ENCODE measurements at places on chromosomes 1 and 21. TPM values are rescaled to one million over a fixed set of nuclear protein-coding genes. Genes with fewer than 3 reads are reported as not detected.

Gene EFNA4
- 27.2 TPM for total RNA-seq

Gene RSPH1
- total RNA-seq: 6.9 TPM

Gene FMO4
- total RNA-seq: 5.7 TPM

Gene PDE4B
- total RNA-seq: 5.7 TPM

Gene LPAR3
- 3.6 TPM for total RNA-seq

Gene TMEM81
- 2.4 TPM for total RNA-seq

GRCh38 chr1:220432408-220432807 is 95.5 kb upstream of the MARK1 start:
- no peaks in the 10 kb centered on the region for H3K36me3 ChIP-seq
- no peak for DNase-seq
- H3K4me3 ChIP-seq: no peak overlapping the region
- H3K27me3 ChIP-seq: no peaks in the 10 kb centered on the region
- H3K4me1 ChIP-seq: no peaks in the 10 kb centered on the region

DNA sequence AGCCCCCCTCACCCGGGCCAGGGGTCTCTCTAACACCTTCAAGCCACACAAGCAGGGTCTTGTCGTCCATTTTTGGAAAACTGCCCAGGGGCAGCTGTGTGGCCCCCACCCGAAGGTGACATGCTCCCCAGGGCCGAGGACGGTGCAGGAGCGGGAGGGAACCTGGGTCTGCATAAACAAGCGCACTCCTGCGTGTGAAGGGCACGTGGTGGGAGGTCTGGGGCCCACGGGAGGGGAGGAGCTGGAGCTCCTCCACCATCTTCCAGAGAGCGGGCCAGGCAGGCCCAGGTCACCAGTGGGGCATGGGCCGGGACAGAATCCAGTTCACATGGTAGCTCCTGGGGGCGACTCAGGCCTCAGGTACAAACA is 16.5 kb downstream of the CFAP74 start:
- no peak for DNase-seq
- H3K4me1 ChIP-seq: no peaks in the 10 kb centered on the region
- no peaks in the 10 kb centered on the region for H3K27me3 ChIP-seq

DNA sequence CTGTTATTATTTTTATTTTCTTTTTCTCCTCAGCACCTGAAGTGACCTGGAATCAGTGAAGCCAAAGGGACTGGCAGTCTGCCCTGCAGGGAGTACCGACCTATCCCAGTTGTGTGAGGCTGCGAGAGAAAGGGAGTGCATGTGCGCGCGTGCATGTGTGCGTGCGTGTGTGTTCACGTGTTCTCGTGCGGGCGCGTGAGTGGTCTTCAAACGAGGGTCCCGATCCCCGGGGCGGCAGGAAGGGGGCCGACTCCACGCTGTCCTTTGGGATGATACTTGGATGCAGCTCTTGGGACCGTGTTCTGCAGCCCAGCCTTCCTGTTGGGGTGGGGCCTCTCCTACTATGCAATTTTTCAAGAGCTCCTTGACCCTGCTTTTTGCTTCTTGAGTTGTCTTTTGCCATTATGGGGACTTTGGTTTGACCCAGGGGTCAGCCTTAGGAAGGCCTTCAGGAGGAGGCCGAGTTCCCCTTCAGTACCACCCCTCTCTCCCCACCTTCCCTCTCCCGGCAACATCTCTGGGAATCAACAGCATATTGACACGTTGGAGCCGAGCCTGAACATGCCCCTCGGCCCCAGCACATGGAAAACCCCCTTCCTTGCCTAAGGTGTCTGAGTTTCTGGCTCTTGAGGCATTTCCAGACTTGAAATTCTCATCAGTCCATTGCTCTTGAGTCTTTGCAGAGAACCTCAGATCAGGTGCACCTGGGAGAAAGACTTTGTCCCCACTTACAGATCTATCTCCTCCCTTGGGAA is 123.3 kb downstream of the PRDM2 start:
- H3K4me1 ChIP-seq: no peaks in the 10 kb centered on the region
- no peak overlapping the region for H3K27ac ChIP-seq
- peak; percentile 13 for DNase-seq

DNA sequence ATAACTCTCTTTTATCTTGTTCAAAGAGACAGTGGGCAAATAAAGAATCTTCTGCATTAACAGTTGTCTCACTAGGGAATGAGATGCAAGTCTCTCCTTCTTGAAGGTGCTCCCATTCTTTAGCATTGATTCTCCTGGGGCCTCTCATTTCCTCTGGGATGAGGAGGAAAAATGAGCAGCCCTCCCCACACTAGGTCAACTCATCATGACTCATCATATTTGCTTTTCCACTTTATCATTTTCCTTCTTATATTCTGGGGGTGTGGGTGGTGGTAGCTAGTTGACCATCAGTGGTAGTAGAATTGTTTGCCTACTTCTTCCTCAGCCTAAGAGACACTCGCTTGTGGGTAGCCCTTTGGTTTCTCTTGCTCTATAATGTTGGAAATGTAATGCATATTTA is 182.0 kb upstream of the C1orf87 start:
- no peaks in the 10 kb centered on the region for H3K27me3 ChIP-seq
- no peaks in the 10 kb centered on the region for H3K36me3 ChIP-seq
- no peak overlapping the region for H3K4me3 ChIP-seq
- DNase-seq: no peak
- no peak overlapping the region for H3K27ac ChIP-seq

DNA sequence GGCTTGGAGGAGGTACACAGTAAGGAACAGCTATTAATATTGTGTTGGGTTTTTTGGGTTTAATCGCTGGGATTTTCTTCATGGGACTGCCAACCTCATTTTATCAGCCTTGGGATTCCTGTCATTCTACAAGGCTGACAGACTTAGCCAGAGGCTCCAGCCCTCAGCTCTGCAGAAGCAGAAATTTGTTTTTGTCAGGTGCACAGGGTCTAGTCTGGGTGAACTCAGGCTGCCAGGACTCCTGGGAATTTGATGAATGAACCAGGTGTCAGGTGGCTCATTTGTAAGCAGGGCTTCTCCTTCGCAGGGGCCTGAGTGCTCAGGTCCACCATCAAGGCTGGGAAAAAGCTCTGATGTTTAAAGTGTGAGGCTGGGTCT is 11.5 kb upstream of the ZNF362 start:
- no peak for DNase-seq
- no peak overlapping the region for H3K4me3 ChIP-seq
- H3K36me3 ChIP-seq: no peaks in the 10 kb centered on the region
- H3K27me3 ChIP-seq: no peaks in the 10 kb centered on the region
- H3K4me1 ChIP-seq: no peaks in the 10 kb centered on the region

GRCh38 chr21:19640964-19641363 is 1237.4 kb upstream of the TMPRSS15 start:
- no peaks in the 10 kb centered on the region for H3K36me3 ChIP-seq
- no peak for DNase-seq
- no peak overlapping the region for H3K4me3 ChIP-seq
- no peaks in the 10 kb centered on the region for H3K4me1 ChIP-seq

DNA sequence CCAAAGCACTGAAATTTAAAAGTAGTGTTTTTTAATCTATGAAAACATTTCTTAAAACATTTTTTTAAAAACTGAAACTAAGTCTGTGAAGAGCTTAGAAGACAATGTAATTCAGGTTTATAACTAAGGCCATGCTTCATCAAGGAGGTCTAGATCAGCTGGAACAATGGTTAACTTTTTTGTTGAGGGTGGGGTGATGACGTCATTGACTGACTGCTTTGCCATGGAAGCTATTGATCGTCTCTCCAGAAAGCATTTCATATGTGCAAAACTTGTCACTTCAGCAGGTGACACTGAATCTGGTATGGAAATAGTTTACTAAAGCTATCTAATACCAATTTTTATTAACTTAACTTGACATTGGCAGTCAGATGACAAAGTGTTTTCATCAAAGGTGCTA is 21.0 kb downstream of the RAVER2 start:
- H3K4me1 ChIP-seq: no peaks in the 10 kb centered on the region
- no peaks in the 10 kb centered on the region for H3K27me3 ChIP-seq
- no peaks in the 10 kb centered on the region for H3K36me3 ChIP-seq
- H3K27ac ChIP-seq: no peak overlapping the region
- DNase-seq: no peak

DNA sequence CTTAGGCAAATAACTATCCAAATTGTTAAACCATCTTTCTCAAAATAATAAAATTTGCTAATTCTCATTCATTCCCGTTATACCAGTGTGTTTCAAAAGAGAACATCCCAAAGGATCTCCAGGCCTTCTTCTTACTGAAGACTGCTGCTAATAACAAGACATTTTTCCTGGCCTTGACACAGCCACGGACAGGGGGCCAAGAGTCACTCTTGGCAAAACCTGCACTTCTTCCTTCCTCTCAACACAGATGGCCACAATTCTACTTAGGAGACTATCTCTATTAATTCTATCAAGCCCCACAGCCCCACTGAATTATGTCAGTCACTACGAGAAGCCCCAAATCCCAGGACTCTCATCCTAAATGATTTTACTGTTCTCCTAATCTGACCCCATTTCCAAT is 86.0 kb downstream of the EVI5 start:
- H3K36me3 ChIP-seq: peaks cover 4% of the 10 kb centered on the region
- no peak overlapping the region for H3K27ac ChIP-seq
- no peaks in the 10 kb centered on the region for H3K27me3 ChIP-seq
- H3K4me3 ChIP-seq: no peak overlapping the region
- no peak for DNase-seq

DNA sequence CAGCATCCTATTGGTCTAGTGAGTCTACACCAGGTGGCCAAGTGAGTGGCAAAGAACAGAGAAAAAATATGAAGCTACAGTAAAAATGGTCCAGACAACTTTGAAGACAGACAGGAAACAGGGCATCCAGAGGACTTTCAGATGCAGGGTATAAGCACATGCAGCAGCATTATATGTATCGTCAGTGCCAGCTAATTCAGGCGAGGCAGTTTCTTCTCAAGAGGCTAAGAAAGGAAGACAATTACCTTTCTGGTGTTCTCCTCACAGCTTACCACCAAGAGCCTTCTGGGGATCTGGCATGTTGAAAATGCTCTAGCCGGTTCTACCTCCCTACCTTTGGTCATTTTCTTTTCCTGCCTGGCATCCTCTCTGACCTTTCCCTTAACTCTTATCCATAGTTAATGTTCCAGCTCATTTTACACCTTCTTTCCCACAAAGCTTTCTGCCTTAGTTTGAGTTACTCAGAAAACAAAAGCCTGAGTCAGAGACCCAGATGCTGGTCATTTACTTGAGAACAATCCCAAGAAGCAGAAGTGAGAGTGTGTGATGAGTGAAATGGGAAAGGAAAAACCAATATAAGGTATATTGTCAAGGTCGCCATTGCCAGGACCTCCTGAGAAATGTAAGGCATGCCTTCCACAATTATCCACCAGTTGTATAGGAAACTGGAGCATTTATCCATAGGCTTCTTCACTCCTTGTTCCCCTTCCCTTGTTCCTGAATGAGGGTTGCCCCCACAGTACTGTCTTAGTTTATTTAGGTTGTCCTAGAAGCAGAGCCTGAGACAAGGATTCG is 444.1 kb downstream of the PLPP3 start:
- no peak overlapping the region for H3K4me3 ChIP-seq
- H3K36me3 ChIP-seq: no peaks in the 10 kb centered on the region
- H3K27ac ChIP-seq: no peak overlapping the region

DNA sequence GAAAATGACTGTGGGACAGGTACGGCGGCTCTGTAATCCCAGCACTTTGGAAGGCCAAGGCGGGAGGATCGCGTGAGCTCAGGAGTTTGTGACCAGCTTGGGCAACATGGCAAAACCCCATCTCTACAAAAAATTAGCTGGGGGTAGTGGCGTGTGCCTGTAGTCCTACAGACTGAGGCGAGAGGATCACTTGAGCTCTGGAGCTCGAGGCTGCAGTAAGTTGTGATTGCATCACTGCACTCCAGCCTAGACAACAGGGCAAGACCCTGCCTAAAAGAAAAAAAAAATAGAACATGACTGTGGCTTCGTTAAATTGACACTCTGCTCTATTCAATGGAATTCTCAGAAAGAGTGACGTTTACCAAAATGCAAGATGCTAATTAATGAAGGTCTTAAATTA is 3.9 kb upstream of the DBT start:
- H3K36me3 ChIP-seq: no peaks in the 10 kb centered on the region
- no peak overlapping the region for H3K27ac ChIP-seq
- no peaks in the 10 kb centered on the region for H3K27me3 ChIP-seq
- no peak for DNase-seq
- H3K4me3 ChIP-seq: no peak overlapping the region
- peaks cover 6% of the 10 kb centered on the region for H3K4me1 ChIP-seq

DNA sequence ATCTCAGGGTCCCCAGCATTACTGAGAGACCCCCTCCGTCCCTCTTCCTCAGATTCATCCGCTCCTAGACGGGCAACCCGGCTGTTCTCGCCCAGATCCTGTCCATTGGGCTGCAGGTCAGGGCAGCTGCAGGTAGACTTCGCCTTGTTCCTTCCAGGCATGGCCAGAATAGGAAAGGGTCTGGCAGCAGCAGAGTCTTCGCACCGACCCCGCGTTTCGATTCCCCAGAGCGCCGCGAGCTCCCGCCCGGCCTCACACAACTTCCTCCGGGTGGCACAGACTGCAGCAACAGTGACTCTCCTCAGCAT is 265 bp downstream of the NRDC start:
- H3K4me1 ChIP-seq: peaks cover 6% of the 10 kb centered on the region
- peak overlapping the region; percentile 78 for H3K4me3 ChIP-seq

- no peaks in the 10 kb centered on the region for H3K4me1 ChIP-seq
- no peak for DNase-seq
- no peak overlapping the region for H3K27ac ChIP-seq
Observed at GRCh38 chr1:52454779-52455178, 50.4 kb downstream of the PRPF38A start.

DNA sequence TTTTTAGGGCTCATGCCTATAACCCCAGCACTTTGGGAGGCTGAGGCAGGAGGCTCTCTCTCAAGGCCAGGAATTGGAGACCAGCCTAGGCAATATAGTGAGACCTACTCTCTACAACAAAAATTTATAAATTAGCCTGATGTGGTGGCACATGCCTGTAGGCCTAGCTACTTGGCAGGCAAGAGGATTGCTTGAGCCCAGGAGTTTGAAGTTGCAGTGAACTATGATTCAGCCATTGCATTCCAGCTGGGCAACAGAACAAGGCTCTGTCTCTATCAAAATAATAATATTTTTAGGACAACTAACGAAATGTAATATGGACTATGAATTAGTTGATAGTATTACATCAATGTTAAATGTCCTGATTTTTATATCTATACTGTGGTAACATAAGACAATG is 68.8 kb upstream of the ARID1A start:
- H3K27me3 ChIP-seq: no peaks in the 10 kb centered on the region
- no peak overlapping the region for H3K4me3 ChIP-seq
- no peak overlapping the region for H3K27ac ChIP-seq
- no peak for DNase-seq

- H3K4me1 ChIP-seq: peaks cover 19% of the 10 kb centered on the region
- H3K27ac ChIP-seq: peak overlapping the region; percentile 26
- no peak overlapping the region for H3K4me3 ChIP-seq
- H3K27me3 ChIP-seq: no peaks in the 10 kb centered on the region
Observed at GRCh38 chr1:58929671-58930325, 146.0 kb upstream of the JUN start.

All from colonic mucosa (tissue), 4 donors.